ENCODE measurements at places on chromosomes 3 and 15.

GRCh38 chr3:126535636-126536035 lies 11.7 kb downstream of the CHST13 start:
- DNase-seq: no peak

GRCh38 chr3:156620260-156620659 lies 54.1 kb upstream of the TIPARP start:
- DNase-seq: no peak

DNA sequence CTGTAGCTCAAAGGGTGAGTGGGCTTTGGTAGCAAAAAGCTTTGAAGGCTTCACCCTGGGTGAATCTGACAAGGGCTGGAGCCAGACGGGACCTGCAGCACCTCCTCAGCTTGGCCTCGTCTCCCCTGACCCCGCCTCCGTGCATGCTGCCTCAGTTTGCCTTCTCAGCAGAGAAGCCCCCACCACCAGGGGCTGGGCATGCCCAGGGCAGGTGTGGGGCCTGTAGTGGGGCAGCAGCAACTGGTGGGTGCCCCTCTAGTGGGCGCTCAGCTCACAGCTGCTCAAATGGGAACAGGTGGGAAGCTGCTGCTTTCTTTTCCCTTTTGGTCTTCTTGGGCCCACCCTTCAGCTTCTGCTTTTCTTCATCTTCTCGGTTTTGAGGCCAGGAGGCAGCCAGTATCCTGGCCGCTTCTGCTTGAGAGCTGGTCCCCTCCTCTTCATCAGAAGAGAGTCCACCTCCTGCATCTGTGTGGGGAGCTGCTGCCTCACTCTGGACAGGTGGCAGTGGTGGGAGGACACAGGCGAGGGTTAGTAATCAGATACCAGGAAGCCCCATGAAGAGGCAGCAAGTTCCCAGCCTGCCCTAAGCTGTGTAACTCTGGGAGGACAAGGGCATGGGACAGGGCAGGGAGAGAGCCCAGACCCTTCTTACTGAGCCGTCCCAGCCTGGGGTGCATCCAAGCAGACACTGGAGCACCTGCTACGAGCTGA lies 21.0 kb downstream of the TMEM43 start:
- DNase-seq: no peak

GRCh38 chr15:29774900-29775299 lies 47.4 kb downstream of the TJP1 start:
- no peak for DNase-seq

GRCh38 chr15:29274946-29275345 lies 5.3 kb upstream of the NSMCE3 start:
- DNase-seq: no peak

DNA sequence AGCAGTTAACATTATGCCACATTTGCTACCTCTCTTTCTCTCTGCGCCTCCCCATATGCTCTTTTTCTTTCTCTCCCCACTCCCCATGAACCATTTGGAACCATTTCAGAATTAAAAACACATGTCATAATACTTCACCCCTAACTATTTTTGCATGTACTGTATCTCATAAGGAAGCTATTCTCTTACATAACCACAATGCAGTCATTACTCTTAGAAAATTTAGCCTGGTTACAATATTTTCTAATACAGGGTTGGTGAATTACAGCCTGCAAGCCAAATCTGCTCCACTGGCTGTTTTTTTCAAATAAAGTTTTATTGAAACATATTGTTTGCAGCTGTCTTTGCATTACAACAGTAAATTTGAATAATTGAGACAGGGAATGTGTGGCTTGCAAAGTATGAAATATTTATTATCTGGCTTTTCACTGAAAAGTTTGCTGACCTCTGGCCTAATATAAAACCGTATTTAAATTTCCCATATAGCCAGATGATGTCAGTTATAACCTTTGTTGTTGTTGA lies 62.8 kb downstream of the SGO1 start:
- no peak for DNase-seq

GRCh38 chr3:61015859-61016258 lies 235.4 kb downstream of the FHIT start:
- DNase-seq: no peak
